ENCODE measurements at places on chromosomes 16 and 17.

- no peak for DNase-seq
Measured at GRCh38 chr17:38620551-38621277, 15.0 kb upstream of the SRCIN1 start.

- no peak for DNase-seq
Measured at GRCh38 chr17:20026960-20027359, 17.8 kb downstream of the SPECC1 start.

GRCh38 chr16:67936124-67936879, at the start of gene PSMB10:
PSMB10 (minus strand) TSS chr16:67936850; CDS start chr16:67936749, 101 bp downstream.
- peak; percentile 57 for DNase-seq

GRCh38 chr17:8753976-8754440, 4.3 kb downstream of the SPDYE4 start:
- no peak for DNase-seq

Measured in putamen (tissue), 1 donor.